ENCODE measurements at places on chromosomes 2 and 18.

DNA sequence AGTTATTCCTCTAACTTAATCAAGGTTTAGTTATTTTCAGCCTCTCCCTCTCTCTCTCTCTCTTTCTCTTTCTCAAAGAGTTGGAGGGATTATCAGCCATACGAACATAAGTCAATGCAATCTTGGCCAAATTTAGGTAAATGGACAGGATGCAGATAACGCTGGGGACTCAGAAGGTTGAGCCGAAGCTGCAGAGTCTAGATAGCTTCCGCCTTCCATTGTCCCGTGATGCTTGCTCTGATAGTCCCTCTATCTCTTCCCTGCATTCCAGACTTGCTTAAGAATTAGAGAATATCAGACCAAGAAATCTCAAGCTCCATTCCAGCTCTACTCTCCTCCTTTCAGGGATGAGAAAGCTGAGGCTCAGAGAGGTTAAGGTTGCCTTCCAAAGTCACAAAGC is 502.8 kb upstream of the TNP1 start:
- DNase-seq: no peak

DNA sequence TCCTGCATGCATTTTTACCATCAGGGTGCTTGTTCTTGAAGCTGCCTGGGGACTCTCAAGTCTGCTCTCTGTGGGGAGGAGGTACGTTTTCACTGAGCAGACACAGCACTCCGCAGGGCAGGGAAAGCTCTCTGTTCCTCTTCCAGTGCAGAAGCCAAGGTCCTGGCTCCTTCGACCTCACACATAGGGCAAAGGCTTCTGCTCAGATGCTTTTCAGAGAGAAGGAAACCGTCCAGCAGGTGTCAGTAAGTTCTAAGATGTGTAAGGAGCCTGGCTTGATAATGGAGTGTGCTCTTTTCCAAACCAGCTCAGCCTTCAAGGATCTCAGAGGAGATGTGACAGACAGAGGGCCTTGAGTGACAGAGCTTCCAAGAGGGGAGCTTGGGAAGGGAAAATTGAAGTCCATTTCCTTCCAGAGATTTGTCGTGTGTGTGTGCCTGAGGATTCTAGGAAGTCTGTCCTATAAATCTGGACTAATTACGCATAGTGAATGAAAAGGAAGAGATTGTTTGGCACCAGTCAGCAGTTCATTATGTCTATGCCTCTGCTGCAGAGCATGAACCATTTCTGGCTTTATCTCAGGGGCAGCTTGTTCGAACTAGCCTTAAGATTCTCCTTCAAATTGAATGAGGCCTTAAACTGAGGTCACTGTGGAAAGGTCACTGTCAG is 67.3 kb upstream of the UPP2 start:
- peak; percentile 32 for DNase-seq

- DNase-seq: no peak
Observed at GRCh38 chr2:137511526-137511925, 452.7 kb upstream of the HNMT start.

GRCh38 chr2:38185012-38185491 is 109.1 kb upstream of the CYP1B1 start:
- DNase-seq: peak; percentile 95

DNA sequence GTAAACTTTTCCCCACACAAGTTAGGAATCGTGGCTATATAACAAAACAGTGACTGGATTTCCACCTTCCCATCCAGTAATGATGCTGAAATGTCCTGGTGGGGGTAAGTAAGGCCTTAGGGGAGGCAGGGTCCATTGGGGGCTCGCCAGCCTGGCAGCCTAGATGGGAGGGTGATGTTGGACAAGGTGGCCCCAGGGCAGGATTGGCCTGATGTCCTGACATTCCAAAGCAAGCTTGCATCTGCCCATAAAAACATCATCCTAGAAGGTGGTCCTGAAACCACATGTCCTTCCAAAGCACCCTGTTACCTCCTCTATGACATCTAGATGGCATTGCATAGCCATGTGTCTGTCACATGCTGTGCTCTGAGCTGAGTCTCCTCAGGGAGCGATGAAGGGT is 54.1 kb upstream of the RAB6C start:
- no peak for DNase-seq

GRCh38 chr2:19059076-19059475 is 299.3 kb downstream of the OSR1 start:
- DNase-seq: no peak

GRCh38 chr18:3538456-3538855 is 88.5 kb downstream of the TGIF1 start:
- no peak for DNase-seq

DNA sequence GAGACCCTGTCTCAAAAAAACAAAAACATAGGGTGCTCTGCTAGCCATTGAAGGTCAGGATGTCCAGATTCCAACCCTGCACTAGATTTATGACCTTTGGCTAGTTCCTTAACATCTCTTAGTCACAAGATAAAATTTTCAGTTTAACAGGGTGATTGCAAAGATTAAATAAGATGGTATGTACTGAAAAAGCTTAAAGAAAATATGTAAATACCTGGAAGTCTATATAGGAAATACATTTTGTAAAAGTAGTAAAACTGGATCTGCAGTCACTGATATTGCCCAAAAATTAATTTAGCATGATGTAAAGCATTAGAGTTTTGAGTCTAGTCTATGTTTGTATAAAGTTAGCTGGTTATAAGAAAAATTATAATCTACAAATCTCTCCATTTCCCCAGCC is 5.4 kb upstream of the COX7A2L start:
- no peak for DNase-seq

- DNase-seq: no peak
Observed at GRCh38 chr18:74637070-74637469, 39.4 kb downstream of the ZNF407 start.

GRCh38 chr2:124805060-124805459 is 780.0 kb downstream of the CNTNAP5 start:
- no peak for DNase-seq

DNA sequence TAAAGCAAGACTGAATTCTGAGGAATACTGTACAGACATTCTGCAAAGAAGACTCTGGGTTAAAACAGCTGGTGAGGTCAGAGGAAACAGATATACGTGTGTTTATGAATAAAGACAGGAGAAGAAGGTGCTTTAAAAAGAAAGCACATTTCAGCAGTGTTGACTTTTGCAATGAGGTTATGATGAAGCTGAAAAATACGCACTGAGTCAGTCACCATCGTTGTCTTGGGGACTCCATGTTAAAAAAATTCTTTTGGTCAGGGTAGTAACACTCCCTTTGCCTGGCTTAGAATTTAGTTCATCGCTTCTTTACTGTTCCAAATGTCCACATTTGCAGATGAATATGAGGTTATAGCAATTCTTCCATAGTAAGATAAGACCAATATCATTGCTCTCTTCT is 1049.0 kb downstream of the TSN start:
- no peak for DNase-seq

- no peak for DNase-seq
Observed at GRCh38 chr18:76992226-76993084, 140.1 kb downstream of the MBP start.

DNA sequence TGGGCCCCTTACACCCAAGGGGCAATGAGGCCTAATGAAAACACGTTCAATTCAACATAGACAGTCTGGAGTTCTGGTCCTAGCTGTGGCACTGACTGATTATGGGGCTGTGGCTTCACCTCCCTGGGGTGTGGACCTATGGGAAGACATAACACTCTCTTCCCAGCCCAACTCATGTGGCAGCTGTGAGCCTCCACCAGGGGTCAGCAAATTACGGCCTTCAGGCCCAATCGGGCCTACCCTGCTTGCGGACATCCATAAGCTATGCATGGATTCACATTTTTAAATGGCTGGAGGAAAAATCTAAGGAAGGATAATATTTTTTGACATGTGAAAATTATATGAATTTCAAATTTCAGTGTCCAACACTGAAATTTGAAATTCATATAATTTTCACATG is 101.3 kb downstream of the LOXHD1 start:
- no peak for DNase-seq

- no peak for DNase-seq
Observed at GRCh38 chr2:187003038-187003554, 154.1 kb upstream of the ZSWIM2 start.

GRCh38 chr18:13296867-13297574 is 78.5 kb downstream of the LDLRAD4 start:
- no peak for DNase-seq

DNA sequence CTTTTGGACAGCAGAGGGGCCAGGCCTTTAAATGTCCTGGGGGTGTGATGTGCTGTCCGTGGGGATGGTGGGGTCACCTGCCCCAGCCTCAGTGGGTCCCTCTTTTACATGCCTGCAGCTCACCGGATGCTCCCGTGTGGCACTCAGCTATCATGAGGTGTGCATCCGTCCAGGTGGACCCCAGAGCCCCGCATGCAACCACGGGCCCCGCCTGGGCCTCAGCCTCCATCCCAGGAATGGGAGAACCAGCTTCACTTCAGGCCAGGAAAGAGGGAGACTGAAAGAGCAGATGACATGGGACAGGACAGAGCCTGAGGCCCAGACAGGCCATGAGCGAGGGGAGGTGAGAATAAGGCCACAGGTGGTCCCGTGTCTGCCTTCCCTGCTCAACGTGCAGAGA is 37.5 kb downstream of the RAMP1 start:
- no peak for DNase-seq

DNA sequence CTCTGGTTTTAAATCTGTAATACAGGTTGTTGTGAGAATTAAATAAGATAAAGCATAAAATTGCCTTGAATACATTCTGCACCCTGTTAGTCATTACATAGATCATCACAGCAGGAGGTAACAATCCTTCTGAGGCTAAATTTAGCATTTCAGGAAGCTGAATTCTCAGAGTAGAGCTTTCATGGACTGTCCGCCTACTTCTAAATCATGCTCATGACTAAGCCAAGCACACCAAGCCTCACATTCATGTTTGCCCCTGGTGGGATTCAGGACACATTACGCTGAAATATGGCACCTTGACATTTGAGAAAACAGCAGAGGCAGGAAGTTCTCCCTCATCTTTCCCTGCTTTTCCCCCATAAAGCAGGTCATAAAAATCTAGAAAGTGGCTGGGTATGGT is 16.6 kb upstream of the PIK3C3 start:
- peak; percentile 74 for DNase-seq

- no peak for DNase-seq
Observed at GRCh38 chr2:17717666-17718065, 35.9 kb downstream of the SMC6 start.

DNA sequence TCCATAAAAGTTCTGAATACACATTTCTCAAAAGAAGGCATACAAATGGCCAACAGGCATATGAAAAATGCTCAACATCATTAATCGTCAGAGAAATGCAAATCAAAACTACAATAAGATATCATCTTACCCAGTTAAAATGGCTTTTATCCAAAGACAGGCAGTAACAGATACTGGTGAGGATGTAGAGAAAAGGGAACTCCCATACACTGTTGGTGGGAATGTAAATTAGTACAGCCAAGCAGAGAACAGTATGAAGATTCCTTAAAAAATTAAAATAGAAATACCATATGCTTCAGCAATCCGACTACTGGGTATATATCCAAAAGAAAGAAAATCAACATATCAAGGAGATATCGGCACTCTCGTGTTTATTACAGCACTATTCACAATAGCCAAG is 1312.5 kb downstream of the DSC3 start:
- DNase-seq: no peak

GRCh38 chr18:27081701-27082100 is 103.4 kb downstream of the CHST9 start:
- DNase-seq: no peak

- DNase-seq: no peak
Observed at GRCh38 chr2:96359866-96360265, 24.3 kb downstream of the NCAPH start.

GRCh38 chr2:98464772-98465310 is 20.2 kb downstream of the INPP4A start:
- DNase-seq: no peak

GRCh38 chr18:24278591-24278990 is 119.0 kb downstream of the OSBPL1A start:
- no peak for DNase-seq

- no peak for DNase-seq
Observed at GRCh38 chr2:11457935-11458334, 8.0 kb downstream of the E2F6 start.

DNA sequence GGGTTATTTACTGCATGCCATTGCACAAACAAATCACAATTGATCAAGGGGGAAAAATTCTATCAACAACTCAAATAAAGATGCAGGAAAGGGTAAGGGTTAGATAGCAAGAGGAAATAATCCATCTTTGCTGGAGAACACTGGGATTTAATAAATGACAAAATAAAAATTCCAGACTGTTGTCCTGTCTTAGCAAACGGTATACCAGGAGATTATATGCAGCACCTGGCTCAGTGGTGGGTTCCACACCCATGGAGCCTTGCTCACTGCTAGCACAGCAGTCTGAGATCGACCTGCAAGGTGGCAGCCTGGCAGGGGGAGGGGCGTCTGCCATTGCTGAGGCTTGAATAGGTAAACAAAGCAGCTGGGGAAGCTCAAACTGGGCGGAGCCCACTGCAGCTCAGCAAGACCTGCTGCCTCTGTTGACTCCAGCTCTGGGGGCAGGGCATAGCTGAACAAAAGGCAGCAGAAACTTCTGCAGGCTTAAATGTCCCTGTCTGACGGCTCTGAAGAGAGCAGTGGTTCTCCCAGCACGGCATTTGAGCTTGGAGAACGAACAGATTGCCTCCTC is 296.5 kb upstream of the THSD7B start:
- DNase-seq: no peak

DNA sequence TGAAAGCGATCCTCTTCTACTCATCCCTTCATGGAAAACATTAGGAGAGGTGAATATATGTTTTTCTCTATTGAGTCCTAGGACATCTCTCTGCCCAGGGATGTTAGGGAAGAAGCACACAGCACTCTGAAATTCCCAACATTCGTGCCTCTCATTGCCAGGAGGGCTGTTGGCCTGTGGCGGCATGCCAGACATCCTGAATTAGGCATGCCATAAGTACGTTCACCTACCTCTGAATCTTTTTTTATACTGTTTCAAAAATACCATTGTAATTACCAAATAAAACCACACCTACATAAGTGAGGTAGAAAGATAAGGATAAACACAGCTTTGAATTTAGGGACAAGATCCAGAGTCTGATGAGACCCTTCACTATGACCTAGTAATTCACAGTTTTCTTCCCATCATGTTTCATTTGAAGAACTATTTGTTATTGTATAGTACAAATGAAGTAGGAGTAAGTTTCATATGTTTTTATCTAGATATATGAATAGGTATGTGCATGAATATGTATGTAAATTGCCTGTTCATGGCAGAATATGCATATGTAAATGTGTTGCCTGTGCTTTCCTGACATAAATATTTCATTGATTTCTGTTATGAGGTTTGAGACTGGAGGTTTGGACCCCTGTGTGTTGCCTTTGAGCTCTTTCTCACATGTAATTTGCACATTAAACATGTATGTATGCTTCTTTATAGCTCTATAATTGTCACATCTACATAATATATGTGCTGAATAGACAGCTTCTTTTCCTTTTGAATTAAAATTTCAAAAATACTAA is 66.6 kb upstream of the STAM2 start:
- no peak for DNase-seq
